ENCODE measurements at places on chromosomes 5 and 9.

DNA sequence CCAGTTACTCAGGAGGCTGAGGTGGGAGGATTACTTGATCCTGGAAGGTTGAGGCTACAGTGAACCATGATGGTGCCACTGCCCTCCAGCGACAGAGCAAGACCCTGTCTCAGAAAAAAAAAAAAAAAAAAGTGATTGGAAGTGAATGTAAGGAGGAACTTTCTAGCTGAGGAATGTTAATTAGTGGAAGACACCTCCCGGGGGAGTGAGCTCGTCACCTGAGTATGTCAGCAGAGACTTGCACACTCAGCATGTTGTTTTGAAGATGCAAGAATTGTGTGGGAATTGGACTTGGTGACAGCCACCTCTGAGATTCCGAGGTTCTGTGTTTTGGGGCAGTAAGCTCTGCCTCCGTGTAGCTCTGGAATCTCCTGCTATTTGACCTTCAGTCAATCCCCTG is 3.6 kb downstream of the SYNPO start:
- DNase-seq, result no peak

DNA sequence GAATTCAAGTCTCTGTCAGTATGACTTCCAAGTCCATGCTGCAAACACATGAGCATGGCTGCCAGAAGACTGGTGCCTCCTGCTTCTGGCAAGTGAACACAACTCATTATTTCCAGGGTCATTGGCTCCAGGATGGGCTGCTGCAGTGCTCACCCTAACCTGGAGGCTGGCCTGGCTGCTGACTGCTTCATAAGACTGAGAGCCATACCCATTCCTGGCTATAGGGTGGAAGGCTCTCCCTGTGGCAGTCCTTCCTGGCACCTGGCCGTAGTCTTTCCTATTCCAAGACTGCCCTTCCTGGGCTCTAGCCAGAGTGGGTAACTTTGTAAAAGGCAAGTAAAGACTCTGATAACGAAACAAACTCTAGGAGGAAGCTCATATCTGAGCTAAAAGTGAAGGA is 51.2 kb downstream of the CXXC5 start:
- no peak for DNase-seq

- no peak for DNase-seq
These were observed 155.0 kb downstream of the PRELID2 start for GRCh38 chr5:145680169-145680568.

- DNase-seq, result no peak
These were observed 606.4 kb downstream of the ZNF608 start for GRCh38 chr5:124140060-124140459.

DNA sequence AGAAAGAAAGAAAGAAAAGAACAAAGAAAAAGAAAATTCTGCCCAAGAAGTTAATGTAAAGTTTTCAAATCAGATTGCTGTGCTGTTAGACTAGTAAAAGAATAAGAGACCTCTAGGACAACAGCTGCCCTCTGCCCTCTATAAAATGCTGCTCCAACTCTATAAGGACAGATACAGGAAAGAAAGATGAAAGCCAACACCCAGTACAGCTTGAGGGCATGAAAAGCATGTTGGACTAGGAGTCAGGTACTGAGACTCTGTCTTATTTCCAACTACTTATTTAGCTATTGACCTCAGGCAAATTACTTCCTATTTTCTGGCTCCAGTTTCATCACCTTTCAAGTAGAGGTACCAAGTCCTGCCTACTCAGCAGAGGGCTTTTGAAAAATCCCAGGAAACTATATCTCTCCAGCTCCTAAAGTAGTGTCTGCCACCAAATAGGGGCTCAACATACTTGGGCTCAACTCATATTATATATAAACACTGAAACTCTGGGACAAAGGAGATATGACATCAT is 5.7 kb downstream of the HBEGF start:
- no peak for DNase-seq

GRCh38 chr5:143115381-143115780 is 288.1 kb downstream of the NR3C1 start:
- DNase-seq, result no peak

GRCh38 chr5:9126490-9126889 is 419.4 kb downstream of the SEMA5A start:
- no peak for DNase-seq

DNA sequence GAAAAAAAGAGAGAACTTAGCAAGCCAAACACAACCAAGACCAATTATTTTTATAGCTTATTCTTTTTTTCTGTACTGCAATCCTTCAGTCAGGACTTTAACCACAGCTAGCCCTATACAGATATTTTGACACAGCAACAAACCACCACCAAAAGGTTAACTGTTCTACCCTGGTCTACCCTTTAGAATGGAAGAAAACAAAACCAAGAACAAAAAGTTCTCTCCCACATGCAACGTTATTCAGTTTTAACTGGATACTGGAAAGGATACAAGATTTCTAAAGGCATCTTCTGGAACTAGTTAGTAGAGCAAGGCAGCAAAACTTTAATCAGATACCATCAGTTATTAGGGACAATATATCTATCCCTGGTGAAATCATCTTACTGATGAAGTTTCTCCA is 32.6 kb downstream of the ECPAS start:
- no peak for DNase-seq

GRCh38 chr9:96115836-96116235 is 186.1 kb downstream of the HSD17B3 start:
- no peak for DNase-seq

DNA sequence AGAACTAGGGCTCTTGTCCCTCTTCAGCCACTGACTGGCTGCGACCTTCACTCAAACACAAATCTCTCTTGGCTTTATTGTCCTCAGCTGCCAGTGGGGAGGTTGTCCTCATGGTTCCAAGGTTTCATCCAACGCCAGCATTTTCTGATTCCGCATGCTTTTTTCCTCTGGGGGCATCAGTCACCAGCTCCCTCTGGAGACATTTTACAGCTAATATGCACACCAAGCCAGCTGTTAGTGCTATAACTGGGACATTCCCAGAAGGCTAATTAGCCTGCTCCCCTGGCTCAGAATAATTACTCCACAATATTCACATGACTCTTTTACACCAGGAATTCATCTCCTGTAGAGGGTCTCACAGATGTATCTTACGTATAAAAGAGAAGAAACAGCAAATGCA is 193.6 kb upstream of the ANKRD55 start:
- DNase-seq, result no peak

GRCh38 chr9:76433836-76434235 is 25.1 kb upstream of the GCNT1 start:
- DNase-seq, result no peak

DNA sequence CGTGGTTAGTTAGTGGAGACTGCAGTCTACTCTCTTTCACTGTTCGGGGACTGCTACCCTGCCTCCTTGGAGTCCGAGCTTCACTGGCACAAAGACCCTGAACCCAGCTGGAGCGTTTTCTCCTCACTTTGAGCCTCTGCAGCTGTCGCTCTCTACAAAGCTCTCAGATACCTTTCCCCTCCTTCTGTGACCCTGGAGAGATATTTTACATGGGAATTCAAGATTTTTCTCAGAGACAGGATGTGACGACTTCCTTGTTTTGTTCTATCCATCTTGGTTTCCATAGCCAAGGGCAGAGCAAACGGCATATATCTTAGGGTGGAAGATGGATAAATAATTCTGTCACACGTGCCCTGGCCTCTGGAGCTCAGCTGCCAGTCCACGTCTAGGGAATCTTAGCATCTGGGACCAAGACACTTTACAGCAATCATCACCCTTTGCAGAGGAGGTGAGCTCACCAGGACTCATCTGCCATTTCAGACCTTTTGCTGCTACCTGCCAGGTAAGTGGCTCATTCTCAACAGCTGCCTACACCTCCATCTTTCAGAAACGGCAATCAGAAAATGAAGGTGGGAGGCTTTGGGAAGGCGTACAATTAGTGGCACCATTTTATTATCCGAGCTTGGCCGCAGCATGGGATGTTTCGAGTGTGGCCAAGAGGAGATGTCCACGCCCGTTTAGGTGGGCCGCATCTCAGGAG is at the start of gene BTNL9:
Gene BTNL9, plus strand, starts transcription at position 336 of the 700 bp plus-strand sequence. CDS start 5,224 bp downstream, outside the sequence.
- no peak for DNase-seq

- DNase-seq, result no peak
These were observed 136.5 kb downstream of the MEF2C start for GRCh38 chr5:88746438-88746882.

DNA sequence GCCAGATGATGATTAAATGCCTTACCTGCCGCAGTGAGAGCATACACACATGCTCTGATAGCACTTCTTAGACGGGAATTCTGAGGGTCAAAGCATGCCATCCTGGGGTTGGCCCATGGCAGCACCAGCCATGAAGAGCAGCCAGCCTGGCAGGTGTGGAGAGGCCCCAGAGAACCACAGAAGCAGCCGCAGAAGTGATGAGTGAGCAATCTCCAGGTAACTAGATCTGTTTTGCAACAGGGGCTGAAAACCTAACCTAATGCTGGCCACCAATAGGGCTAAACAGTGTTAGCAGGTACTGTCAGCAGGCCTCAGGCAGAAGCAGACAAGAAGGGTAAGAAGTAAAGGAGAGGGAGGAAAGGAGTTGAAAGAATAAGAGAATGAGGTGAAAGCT is 33.5 kb upstream of the HOMER1 start:
- no peak for DNase-seq

Measured in stimulated activated CD4-positive, alpha-beta T cell treated with anti-CD3 and anti-CD28 coated beads, Interleukin-15, amount 100 ng/mL, for 1 hour (primary cell).